Stimulated activated naive B cell treated with anti-CD40 and anti-IgM and Interleukin-4, amounts not matched to agents 10 μg/mL and 1 μg/mL and 100 μg/mL, for 72 hours (primary cell): ENCODE measurements at places on chromosomes 11 and 22.

- DNase-seq: no peak
Observed at GRCh38 chr11:11580841-11581411, 40.9 kb downstream of the GALNT18 start.

- peak; percentile 53 for DNase-seq
Observed at GRCh38 chr11:503179-503981, 3.7 kb downstream of the RNH1 start.

DNA sequence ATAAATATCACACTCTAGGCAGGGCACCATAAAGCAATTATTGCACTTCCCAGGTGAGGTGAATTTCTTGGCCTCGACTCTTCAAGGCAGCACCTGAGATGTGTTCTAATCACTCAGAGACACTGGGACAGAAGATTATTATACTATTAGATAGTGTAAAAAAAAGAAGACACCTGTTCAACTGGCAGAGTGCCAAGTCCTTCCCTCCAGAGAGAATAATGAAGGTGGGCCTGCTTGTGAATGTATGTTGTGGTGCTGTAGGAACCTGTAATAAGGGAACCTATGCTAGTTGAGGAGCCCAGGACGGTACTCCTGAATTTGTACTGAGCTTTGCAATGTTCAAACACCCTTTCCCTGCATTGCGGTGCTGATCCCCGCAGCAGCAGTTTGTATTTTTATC, 107.5 kb downstream of the NXPE2 start:
- DNase-seq: no peak

DNA sequence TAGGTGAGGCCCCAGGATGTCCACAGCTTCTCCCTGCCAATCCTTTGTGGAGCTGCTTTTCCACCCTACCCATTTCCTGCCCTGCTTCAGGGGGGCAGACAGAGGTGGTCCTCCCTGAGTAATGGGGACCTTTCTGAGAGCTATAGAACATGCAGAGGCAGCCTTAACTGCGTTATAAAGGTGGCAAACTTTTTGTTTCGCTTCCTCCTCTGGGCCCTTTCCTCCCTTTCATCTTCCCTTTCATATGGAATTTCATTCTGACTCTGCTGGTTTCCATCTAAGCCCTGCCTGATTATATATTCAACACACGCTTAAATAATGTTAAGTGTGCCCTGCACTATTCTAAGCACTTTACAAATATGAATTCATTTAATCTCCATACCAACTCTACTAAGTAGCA, 169.3 kb upstream of the E2F8 start:
- DNase-seq: no peak

DNA sequence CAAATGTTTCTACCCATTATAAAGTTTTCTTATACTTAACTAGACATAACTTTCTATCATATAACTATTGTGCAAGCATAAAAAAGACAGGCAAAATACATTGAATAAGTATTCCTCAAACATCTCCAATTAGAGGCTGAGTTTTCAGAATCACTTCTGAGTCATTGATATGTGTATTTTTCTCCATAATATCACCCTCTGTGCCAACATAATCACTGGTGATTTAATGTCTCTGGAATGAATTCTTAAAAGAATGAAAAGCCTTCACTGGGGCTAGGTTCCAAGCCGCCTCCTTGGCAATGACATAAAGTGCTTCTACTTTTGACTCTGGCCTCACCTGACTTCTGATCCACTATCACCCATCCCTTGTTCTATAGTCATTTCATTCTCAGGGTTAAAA, 197.0 kb upstream of the E2F8 start:
- DNase-seq: no peak

DNA sequence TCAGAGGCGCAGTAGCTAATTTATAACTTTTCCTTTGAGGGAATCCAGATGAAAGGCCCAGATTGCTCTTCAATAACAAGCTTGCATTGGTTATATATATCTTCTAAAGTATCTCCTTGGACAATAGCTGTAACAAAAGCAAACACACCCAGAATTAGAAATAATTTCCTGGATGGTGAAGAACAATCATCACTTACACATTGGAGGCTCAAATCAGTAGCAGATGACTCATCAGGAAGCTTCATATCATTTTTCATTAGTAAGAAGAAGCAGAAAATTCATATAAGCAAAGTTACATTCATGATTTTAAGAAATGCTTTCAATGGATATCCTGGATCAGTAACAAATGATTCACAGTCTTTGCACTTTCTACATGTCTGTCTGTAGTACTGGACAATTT, 173.6 kb upstream of the CCDC90B start:
- no peak for DNase-seq

DNA sequence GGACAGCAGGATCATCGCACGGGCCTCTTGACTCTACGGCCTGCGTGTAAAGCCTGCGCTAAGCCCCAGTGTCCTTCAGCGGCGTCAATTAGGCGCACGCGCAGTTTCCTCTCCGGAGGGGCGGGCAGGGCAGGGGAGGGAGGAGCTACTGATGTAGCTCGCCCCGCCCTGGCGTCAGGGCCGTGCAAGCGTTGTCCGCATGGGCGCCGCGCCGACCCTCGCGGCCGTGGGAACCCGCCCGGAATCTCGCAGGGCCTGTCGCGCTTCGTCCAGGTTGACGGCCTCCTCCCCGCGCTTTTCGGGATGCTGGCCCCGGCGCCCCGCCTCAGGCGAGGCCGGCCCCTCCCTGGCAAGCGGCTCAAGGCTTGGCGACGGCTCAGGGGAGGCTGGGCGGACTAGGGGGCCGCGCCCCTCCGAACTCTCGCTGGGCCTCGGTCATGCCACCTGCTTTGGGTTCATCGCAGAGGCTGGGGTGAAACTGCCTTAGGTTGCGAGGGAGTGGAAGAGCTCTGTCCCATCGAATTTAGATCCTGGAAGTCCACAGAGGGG, 61.1 kb downstream of the ST3GAL4 start:
- peak; percentile 58 for DNase-seq

- DNase-seq: no peak
Observed at GRCh38 chr22:37080438-37080837, 28.9 kb downstream of the KCTD17 start.

DNA sequence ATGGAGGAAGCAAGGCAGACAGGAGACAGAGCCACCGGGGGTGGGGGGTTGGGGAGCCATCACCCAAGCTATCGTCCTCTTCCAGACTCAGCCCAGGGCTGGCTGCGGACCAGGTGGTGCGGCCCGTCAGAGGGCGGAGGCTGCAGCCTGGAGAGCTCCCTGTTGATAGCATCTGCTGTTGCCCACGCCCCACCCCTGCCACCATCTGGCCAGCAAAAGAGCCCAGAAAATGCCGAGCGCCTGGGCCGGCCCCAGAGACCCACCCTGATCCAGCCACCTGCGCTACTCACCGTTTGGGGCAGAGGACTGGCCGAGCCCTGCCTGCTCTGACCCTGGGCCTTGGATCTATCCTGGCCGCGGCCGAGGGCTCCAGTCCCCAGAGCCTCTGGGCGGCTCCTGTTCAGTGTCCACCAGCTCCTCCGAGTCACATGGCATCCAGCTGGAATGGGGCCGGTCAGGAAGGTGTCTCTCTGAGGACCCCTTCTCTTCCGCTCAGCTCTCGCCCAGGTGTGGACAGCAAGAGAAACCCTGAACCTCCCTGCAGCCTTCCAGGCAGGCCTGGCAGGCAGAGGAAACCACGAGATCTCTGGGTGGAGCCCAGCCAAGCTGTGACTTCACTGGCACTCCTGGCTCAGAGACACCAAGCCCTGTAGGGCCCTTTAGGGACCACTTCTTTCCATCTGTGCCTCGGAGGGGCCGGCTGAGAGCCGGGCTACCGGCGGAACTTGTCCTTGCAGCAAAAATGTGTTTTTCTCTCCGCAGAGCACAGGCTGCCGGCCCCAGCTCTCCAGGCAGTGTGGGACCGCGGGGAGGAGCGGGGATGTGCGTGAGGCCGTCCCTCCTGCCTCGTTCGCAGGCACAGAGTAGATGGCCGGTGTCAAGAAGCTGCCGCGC, at the start of gene MRGPRE:
Gene MRGPRE (minus strand): TSS at position 567 of the 894 bp plus-strand sequence. CDS start 3,618 bp downstream, outside the sequence.
- DNase-seq: no peak

- no peak for DNase-seq
Observed at GRCh38 chr22:22932512-22932941, 44.9 kb downstream of the IGLL5 start.

DNA sequence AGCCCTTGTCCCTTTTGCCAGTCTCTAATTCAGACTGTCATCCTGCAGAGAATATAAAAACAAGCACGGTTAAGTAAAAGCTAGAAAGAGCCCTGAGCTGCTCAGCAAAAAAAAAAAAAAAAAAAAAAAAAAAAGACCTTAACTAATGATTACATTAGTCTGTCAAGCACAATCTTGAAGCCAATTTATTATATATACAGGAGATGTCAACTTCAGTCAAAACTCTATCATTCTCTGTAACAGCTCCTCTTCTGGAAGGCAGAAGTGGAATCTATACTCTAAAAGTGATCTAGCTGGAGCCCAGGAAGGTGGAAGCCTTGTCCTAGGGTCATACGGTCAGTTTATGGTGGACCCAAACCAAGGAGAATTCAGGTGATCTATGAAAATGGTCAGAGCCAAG, 55.2 kb upstream of the UBASH3B start:
- DNase-seq: no peak

DNA sequence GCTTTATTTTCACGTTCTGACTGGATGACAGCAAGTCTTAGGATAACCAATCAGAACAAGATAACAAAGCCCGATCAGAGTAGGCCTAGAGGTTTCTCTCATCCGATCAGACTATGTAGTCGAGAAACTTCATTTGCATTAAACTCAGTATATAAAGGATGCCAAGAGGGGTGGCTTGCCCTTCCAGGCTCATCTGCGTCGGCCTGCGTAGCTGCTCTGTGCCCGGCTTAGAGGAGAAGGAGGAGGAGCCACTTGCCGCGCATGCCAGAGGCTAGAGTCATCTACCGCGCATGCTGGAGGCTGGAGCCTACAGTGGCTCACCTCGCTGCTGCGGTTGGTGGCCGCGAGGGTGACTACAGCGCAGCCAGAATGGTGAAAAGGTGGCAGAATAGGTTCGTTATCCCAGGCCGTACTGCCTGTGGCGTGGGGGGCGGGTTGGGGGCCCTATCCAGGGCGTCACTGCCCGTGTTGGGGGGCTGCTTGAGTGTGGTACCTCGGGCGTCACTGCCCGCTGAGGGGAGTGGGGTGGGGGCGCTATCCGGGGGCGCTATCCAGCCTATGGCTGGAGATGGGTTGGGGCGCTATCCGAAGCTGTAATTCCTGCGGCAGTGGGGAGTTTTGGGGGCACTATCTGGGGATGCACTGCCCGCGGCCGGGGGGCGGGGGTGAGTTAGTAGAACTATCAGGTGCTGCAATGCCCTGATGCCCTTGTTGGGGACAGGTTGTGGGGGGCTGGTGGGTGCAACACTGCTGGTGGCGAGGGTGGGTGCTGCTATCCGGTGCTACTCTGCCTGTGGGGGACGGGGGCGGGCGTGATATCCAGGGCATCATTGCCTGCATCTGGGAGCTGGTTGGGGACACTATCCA, at the start of gene RFPL2:
Gene RFPL2 (minus strand): TSS at position 218 of the 867 bp plus-strand sequence. CDS start 2,622 bp downstream, outside the sequence.
- no peak for DNase-seq

- DNase-seq: no peak
Observed at GRCh38 chr11:11244470-11245080, 108.5 kb downstream of the CSNK2A3 start.
